ENCODE measurements at places on chromosomes 13 and 19. TPM values are rescaled to one million over a fixed set of nuclear protein-coding genes. Genes with fewer than 3 reads are reported as not detected.

DNA sequence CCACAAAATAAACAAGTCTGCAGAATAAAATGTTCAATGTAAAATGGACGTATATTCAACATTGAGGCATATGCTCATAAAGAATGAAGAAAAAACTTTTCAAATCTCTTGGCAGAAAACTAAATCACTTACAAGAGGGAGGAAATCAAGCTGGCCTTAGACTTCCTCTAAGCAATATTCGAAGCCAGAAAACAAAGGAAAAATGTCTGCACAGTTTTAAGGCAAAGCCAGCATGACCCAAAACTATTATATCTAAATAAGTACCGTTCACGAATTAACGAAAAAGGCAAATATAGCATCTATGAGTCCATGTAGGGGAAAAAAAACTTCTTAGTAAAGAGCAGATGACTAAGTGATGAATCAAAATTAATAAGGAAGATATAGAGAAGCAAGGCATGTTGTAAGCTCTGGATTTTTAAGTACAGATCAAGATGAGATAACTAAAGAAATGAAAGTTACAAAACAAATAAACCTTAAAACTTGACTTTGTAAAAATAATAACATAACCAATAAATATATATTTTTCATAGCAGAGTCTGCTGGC, 101.3 kb downstream of the KCNRG start:
- DNase-seq = no peak

DNA sequence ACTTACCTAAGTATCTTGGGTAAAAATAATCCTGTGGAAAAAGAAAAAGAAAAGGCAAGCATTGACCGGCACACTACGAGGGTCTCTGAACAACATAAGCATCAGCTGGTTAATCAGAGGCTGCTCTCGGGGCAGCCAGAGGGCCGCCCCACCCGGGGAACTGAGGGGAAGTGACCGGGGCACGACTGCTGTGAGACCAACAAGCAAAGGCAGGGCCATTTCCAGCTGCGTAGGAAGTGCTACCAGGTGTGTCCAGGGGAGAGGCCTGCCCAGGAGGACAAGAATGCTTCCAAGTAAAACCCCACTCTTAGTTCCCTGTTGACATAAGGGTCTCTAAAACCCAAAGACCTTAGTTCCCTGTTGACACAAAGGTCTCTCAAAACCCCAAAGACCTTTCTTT, 15.9 kb downstream of the GAS6 start:
- DNase-seq = peak; percentile 43

GRCh38 chr19:13425151-13425550, 81.1 kb downstream of the CACNA1A start:
- DNase-seq = no peak

Gene KASH5
- total RNA-seq = not detected

- no peak for DNase-seq
Measured at GRCh38 chr13:110683921-110684320, 22.0 kb downstream of the CARS2 start.

DNA sequence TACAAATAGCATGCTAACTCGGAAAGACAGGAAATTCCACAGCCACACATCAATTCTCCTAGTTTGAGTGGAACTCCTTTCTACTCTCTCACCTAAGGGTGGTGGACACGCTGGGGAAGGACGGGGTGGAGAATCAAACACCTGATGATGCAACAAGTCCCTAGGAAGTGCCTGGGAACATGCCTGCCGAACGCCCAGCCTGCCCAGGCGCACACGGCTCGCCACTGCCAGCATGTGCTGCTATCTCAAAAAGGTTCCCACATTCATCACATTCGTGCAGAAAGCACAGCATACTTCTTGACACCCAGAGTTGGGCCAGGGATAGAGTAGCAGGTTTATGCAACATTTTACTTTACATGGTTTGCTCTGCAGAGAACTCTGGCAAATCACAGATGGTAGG, 164.6 kb downstream of the ABCC4 start:
- no peak for DNase-seq

DNA sequence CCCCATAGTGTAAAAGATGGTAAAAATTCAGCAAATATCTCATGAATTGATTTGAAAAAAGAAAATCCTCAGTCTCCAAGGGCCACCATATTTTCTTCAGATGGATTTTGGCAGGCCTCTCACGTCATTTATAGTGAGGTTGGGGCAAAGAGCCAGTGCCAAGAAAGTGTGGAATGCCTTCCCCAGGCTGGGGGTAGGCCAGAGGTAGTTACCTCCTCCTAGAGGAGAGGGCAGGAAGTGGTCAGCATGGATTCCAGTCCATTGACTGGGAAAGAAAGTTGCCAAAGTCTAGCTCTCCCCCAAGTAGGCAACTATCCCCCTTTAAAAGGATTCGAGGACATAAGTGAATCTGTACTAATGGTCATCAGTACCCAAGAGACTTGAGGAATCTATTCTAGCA, 68.4 kb upstream of the KCTD4 start:
- DNase-seq = no peak

DNA sequence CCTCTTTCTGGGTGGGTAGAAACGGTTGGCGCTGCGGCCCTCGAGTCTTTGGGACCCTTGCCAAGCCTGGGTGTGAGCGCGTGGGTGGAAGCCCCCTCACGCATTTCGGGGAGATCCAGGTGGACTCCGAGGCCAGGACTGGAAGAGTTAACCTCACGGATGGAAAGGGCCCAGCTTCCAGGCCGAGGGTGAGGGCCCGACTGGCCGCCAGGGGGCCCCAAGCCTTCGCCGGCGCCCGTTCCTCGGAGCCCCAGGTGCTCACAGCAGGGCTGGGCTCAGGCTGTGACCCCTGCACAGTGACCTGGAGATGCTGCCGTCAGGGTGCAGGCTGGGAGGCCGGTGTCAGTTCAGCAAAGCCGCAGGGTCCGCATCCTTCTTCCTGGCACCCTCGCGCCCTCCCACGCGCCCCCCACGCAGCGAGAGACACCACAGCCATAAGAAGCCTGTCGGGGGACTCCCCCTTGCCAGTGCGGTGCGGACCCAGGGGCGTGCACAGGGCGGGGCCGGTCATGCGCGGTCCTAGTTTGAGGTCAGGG, 34.2 kb upstream of the TMEM255B start:
- peak; percentile 70 for DNase-seq

GRCh38 chr13:23771956-23772355, 117.2 kb downstream of the MIPEP start:
- DNase-seq = no peak

GRCh38 chr19:46487802-46488445, 7.7 kb downstream of the PNMA8B start:
- DNase-seq = peak; percentile 75

Gene SLITRK6
- 0.58 TPM for total RNA-seq

Gene NCAN
- 0.20 TPM for total RNA-seq

Gene SLC15A1
- total RNA-seq = 26.9 TPM
